Adrenal gland (tissue), 19 donors: ENCODE measurements at places on chromosomes 16 and 17. TPM values are rescaled to one million over a fixed set of nuclear protein-coding genes. Genes with fewer than 3 reads are reported as not detected.
A peak's percentile ranks its signal among the peaks of the same experiment; 100 is the strongest.

The TOP2A gene
- 4.9 TPM for total RNA-seq

- no peak for DNase-seq
Observed at GRCh38 chr17:32719689-32720088, 157.2 kb downstream of the MYO1D start.

GRCh38 chr16:30934827-30935557 lies 11.6 kb downstream of the FBXL19 start:
- DNase-seq, result peak; percentile 89

The MED13 gene
- total RNA-seq, result 33.6 TPM

DNA sequence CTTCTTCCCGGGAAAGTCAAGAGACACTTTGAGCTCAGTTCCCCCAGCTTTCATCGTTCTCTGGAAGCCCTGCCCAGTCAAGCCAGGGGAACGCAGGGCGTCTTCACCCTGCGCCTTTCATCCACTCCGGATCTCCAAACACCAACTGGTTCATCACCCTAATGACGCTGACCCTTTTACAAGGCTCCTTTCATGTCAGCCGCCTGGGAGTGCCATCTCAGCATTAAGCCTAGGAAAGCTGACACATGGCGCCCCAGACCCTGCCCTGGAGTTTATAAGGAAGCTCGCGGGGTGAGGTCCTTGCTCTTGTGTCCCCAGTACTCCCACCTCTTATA lies 594 bp upstream of the DNAJC7 start:
- DNase-seq, result no peak

- no peak for DNase-seq
Observed at GRCh38 chr17:44320066-44320465, 4.6 kb downstream of the SLC25A39 start.

GRCh38 chr16:1048442-1049112 lies 24.0 kb upstream of the SSTR5 start:
- DNase-seq, result peak; percentile 26

GRCh38 chr17:79850571-79851460 lies 11.6 kb upstream of the CBX4 start:
- no peak for DNase-seq

The MYH13 gene
- not detected for total RNA-seq

The CHST6 gene
- 59.3 TPM for total RNA-seq

The TMEM114 gene
- total RNA-seq, result not detected

- DNase-seq, result peak; percentile 55
Observed at GRCh38 chr16:88782454-88783390, 2.3 kb downstream of the PIEZO1 start.

GRCh38 chr17:35942588-35943186 lies 826 bp downstream of the LYZL6 start:
- no peak for DNase-seq

DNA sequence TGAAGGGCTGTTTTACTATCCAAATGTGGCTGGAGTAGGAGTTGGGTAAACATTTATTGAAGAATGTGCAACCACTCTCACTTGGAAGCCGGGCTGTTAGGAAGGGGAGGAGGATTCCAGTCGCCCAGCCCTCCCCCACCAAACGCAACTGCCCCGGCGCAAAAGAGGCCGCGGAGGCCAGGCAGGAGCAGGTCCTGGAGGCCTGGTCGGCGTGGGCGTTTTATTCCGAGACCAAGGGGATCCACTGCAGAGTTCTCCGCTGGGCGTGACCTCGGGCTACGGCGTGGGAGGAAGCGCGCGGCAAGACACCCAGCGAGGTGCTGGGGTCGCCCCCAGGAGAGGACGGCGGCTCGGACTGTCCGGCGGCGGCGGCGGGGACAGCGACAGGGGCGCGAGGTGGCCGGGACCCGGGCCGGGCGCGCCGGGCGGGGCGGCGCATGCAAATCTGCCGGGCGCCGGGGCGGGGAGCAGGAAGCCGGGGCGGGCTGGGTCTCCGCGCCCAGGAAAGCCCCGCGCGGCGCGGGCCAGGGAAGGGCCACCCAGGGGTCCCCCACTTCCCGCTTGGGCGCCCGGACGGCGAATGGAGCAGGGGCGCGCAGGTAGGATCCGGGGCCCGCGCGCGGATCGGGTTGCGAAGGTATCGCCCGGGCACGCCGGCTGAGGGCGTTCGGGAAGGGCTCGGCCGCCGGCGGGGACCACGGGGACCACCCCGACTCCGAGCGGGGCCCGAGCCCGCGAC lies at the start of gene IL4R:
Gene IL4R (plus strand): TSS at position 553 of the 739 bp plus-strand sequence. CDS start 26,230 bp downstream, outside the sequence.
- no peak for DNase-seq

The FKBP10 gene
- 62.3 TPM for total RNA-seq

DNA sequence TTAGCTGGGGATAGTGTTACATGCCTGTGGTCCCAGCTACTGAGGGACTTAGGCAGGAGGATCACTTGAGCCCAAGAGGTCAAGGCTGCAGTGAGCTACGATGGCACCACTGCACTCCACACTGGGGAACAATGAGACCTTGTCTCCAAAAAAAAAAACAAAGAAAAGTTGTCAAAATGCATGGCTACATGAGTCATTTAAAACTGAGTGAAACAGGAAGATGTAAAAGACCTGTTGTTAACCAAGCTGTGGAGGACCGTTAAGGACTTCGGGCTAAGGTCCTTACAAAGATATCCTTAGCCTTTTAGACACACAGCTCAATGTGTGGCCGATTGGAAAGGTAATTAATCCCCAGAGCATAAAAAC lies 25.1 kb downstream of the ZP2 start:
- no peak for DNase-seq

DNA sequence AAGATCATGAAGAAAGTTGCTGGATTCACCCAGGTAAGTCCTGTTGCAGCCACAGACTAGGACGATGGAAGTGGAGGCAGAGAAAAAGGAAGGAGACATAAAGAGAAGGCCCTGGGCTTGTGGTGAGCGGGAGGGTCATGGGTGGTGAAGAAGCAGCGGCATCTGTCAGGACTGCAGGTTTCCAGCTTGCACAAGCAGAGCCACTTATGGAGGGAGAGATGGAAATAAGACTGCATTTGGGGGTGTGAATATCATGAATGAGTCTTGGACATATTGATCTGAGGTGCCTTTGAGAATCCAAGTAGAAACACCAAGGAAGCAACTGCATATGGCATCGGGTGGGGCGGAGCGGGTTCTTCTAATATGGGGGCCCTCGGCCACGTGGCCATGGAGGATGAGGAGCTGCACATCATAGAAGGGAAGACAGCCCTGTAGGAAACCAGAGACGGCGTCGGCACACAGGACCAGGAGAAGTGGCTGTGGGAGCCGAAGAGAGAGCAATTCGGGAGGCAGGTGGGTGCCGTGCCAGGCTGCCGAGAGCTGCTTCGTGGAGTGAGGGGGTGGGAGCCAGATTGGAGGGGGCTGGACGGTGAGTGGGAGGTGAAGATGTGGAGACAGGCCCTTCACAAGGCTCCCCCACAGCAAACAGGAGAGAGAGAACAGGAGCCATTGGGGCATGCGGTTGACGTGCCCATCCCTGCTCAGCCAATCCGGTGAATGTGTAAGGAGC lies 243.5 kb downstream of the GSG1L start:
- no peak for DNase-seq

DNA sequence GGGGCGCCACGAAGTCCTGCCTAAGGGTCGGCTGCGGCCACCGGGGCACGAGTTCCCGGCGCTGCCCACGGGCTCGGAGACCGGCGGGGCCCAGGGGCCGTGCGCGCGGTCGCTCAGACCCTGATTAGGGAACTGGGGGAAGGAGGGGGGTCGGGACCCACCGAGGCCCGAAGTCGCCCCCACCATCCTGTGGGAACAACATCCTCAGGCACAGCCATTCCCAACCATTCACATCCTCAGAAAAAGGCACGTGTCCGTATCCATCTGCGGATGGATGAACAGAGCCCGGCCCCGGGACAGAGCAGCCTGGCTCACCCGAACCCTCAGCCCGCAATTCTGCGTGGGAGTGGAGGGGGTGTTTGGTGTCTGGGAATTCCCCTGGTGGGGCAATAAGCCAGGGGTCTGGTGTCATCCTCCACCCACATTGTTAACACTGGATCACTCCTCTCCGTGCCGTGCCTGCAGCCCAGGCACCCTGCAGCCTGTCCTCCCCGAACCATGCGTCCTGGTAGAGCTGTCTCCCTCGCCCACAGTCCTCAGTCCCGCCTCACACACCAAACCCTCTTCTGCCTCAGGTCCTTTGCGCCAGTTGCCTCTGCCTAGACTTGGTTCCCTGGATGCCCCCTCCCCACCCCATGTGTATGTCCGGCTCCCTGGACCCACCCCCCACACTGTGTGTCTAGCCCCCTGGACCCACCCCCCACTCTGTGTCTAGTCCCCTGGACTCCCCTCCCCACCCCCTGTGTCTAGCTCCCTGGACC lies 789 bp upstream of the CCDC57 start:
- DNase-seq, result peak; percentile 61

The KRT33A gene
- total RNA-seq, result not detected

- peak; percentile 62 for DNase-seq
Observed at GRCh38 chr17:80649672-80650330, 105.2 kb downstream of the RPTOR start.

- no peak for DNase-seq
Observed at GRCh38 chr16:84885342-84885910, 65.6 kb downstream of the CRISPLD2 start.

DNA sequence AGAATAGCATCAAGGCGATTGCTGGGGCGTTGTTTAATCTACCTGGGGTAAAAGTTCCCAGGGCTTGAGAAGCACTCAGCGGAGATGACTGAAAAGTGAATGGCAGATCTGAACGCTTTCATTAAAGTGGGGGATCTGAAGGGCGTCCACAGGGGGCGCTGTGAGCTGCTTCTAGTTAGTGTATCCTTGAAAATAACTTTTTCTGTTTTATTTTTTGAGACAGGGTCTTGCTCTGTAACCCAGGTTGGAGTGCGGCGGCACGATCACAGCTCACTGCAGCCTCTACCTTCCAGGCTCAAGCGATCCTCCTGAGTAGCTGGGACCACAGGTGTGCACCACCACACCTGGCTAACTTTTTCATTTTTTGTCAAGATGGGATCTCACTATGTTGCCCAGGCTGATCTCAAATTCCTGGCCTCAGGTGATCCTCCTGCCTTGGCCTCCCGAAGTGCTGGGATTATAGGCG lies 360.4 kb downstream of the SEC14L1 start:
- no peak for DNase-seq

GRCh38 chr16:57167953-57168352 lies 17.9 kb downstream of the PSME3IP1 start:
- no peak for DNase-seq

The KRT25 gene
- total RNA-seq, result not detected

DNA sequence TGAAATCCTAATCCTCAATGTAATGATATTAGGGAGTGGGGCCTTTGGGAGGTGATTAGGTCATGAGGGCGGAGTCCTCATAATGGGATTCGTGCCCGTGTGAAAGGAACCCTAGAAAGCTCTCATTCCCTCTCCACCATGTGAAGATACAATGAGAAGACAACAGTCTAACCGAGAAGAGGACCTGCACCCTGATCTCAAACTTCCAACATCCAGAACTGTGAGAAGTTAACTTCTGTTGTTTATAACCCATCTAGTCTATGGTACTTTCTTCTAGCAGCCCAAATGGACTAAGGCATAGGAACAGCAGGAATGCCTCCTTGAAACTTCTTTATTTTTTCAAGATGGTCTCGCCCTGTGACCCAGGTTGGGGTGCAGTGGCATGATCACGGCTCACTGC lies 24.7 kb downstream of the WSB1 start:
- DNase-seq, result peak; percentile 7

The TEDC2 gene
- 8.2 TPM for total RNA-seq

- DNase-seq, result no peak
Observed at GRCh38 chr17:17672453-17673368, 8.5 kb upstream of the RAI1 start.

The CRYBA1 gene
- not detected for total RNA-seq
